ENCODE measurements at places on chromosomes 16 and 17.
A peak's percentile ranks its signal among the peaks of the same experiment; 100 is the strongest.

GRCh38 chr16:89099905-89100304 is 6.3 kb downstream of the ACSF3 start:
- DNase-seq = no peak

- DNase-seq = no peak
Measured at GRCh38 chr17:29640413-29640812, 17.7 kb upstream of the CORO6 start.

GRCh38 chr17:57534863-57535248 is 210.2 kb downstream of the CCDC182 start:
- no peak for DNase-seq

DNA sequence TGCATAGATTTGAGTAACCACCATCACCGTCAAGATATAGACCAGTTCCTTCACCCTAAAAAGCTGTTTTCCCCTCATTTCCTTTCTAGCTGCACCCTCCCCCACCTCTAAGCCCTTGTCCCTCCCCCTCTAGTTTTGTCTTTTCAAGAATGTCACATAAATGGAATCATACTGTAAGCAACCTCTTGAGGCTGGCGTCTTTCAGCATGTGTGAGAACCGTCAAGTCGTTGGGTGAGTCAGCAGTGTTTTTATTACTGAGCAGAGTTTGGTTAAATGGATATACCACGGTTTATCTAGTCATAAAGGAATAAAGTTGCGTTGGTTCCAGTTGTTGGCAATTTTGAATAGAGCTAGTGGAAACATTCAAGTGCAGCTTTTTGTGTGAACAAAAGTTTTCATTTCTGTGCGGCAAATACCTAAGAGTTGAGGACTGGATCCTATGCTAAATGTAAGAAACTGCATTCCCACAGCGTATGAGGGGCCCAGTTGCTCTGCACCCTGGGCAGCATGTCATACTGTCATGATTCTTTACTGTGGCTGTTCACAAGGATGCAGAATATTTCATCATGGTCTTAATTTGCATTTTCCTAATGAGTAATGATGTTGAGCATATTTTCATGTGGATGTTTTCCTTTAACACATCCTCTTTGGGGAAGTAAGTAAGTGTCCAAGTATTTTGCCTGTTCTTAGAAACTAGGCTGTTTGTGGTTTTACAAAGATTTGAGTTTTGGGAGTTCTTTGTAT is 264.3 kb downstream of the CPPED1 start:
- DNase-seq = peak; percentile 18

DNA sequence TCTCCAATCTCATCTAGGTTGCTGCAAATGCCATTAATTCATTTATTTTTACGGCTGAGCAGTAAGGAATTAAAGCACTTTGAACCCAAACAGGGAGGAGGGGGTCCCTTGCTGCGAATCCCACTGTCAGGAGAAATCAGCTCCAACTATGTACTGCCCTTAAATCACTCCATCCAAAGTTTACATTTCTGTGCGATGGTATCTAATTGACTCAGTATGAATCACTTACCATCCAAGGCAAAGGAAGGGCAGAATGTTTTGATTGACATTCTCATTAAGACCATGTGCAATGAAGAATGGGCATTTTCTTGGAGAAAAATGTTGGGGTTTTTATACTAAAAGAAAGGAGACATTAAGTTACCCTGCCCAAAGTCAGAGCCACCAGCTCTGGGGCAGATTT is 47.7 kb upstream of the XYLT1 start:
- DNase-seq = no peak

DNA sequence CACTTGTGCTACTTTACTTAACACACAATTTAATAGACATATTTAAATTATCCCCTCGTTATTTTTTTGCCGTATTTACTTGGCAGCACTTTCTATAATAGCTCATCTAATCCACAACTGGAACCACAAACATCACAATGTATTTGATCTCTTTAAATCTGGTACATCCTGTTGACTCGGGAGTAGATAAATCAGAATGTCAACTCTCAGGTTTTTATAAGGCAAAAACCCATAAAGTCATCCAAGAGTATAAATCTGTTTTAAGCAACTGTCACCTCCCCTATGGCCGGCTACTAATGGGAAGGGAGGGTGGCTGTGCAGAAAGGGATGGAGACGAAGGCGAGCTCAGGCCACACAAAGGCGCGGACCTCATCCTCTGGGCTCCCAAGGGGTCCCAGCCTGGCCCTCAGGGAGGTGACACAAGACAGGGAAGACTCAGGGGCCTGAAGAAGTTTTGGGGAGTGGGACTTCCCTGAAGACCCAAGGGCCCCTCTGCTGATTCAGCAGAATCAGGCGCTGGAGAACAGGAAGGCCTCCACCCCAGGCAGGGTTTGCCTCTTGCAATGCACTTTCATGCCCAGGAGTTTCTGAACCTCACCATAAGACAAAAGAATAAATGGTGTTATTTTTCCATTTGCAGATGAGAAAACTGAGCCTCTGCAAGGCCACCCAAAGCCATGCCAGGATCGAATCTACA is 122.5 kb downstream of the ZNF423 start:
- DNase-seq = no peak

- DNase-seq = no peak
Measured at GRCh38 chr17:65856865-65857264, 295.4 kb upstream of the AXIN2 start.

- DNase-seq = no peak
Measured at GRCh38 chr16:81551151-81551808, 106.7 kb downstream of the CMIP start.

DNA sequence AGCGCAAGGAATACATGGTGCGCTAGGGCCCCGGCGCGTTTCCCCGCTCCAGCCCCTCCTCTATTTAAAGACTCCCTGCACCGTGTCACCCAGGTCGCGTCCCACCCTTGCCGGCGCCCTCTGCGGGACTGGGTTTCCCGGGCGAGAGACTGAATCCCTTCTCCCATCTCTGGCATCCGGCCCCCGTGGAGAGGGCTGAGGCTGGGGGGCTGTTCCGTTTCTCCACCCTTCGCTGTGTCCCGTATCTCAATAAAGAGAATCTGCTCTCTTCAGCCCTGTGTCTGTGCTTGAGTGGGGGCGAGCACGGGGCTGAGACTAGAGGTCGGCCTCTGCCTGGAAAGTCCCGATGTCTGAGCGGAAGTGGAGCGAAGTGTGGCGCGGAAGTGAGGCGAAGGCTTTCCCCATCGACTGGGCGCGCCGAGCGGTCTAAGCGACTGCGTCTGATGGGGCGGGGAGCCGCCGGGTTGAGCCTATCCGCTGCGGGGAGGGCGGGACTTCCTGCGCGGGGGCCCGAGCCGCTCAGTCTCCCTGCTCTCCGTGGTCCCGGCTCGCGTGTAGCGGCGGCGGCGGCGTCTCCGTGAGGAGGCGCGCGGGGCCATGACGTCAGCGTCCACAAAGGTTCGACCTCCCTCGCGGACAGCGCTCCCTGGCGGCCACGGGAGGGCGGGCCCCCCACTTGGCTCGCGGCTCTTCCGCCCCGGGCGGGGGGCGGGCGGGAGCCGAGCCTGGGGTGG is 2.0 kb downstream of the RNASEK start:
- DNase-seq = peak; percentile 82

- DNase-seq = no peak
Measured at GRCh38 chr17:72387487-72387886, 266.7 kb downstream of the SOX9 start.

GRCh38 chr17:73427198-73427597 is 115.4 kb upstream of the CDC42EP4 start:
- DNase-seq = no peak

DNA sequence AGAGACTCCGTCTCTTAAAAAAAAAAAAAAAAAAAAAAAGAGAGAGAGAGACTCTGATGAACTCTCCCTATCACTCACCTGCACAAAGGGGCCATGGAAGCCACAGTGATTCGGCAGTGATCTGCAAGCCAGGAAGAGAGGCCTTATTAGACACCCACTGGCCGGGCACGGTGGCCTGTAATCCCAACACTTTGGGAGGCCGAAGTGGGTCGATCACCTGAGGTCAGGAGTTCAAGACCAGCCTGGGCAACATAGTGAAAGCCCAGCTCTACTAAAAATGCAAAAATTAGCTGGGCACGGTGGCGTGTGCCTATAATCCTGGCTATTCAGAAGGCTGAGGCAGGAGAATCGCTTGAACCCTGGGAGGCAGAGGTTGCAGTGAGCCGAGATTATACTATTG is 198.5 kb upstream of the WSCD1 start:
- DNase-seq = no peak

GRCh38 chr17:70857351-70857750 is 688.0 kb downstream of the KCNJ2 start:
- DNase-seq = no peak

- DNase-seq = peak; percentile 35
Measured at GRCh38 chr16:24815021-24815420, 30.7 kb upstream of the SLC5A11 start.

DNA sequence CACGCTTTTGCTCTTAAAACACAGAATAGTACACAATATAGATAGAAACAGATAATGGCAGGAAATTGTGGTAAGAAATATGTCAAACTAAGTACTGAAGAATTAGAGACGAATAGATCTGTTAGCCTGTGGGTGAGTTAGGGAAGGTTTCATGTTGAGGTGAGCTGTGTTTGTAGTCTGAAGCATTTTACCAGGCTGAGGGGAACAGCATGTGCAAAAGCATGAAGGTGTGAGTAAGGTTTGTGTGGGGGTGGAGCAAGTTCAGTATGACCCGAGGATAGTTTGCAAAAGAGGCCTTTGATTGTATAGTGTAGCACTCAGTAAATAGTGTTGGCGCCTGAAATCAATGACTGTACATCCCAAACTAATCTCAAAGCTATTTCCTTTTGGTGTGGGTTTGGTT is 13.8 kb downstream of the IGSF6 start:
- no peak for DNase-seq

DNA sequence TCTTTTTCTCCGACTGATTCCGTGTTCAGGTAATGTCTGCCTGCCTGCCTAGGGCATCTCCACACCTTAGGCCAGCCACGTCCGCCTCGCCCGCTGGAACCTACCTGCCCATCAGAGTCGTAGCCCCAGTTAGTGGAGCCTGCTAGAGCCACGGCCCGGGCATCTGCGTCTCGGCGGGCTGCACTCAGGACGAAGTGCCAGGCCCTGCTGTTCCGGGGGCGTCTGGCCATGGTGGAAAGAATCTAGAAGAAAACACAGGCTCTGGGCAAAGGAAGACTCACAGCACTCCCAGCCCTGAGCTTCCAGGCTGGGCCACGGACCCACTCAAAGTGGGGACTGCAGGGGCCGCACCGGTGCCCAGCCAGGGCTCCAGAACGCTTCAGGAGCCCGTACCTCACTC is 1.1 kb downstream of the SPSB3 start:
- no peak for DNase-seq

- DNase-seq = no peak
Measured at GRCh38 chr16:5381481-5381880, 283.9 kb upstream of the EEF2KMT start.

DNA sequence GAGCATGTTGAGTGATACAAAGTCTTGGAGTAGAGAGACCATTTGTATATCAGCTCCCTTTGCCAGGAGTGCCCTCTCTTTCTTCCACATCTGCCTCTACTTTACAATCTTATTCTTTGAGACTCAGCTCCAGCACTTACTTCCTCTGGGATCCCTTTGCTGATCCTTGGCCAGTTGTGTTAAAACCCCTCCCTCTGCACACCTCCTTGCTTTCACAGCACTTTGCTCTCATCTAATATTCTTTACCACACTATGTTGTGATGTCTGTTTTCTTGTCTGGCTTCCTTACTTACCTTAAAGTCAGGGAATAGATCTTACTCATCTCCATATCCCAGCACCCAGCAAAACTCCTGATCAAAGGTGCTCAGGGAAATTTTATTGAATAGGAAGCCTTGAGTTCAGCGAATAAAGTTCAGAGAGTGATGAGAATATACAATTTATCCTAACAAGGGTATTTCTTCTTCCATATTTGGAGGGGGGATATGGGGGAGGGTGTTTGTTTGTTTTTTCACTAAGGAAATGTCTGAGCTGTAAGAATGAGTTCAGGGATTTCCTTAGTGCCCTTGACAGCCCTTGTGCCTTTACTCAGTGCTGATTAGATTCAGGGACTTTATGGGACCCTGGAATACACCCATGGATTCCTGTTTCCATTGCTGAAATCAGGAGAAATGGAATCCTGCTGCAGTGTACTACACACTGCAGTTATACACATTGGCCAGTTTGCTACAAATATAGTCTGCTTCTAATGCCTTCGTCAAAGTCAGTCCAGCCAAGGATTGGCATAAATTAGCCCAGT is 32.0 kb downstream of the MRTFB start:
- no peak for DNase-seq

GRCh38 chr16:64058685-64059084 is 1063.2 kb downstream of the CDH11 start:
- DNase-seq = no peak

DNA sequence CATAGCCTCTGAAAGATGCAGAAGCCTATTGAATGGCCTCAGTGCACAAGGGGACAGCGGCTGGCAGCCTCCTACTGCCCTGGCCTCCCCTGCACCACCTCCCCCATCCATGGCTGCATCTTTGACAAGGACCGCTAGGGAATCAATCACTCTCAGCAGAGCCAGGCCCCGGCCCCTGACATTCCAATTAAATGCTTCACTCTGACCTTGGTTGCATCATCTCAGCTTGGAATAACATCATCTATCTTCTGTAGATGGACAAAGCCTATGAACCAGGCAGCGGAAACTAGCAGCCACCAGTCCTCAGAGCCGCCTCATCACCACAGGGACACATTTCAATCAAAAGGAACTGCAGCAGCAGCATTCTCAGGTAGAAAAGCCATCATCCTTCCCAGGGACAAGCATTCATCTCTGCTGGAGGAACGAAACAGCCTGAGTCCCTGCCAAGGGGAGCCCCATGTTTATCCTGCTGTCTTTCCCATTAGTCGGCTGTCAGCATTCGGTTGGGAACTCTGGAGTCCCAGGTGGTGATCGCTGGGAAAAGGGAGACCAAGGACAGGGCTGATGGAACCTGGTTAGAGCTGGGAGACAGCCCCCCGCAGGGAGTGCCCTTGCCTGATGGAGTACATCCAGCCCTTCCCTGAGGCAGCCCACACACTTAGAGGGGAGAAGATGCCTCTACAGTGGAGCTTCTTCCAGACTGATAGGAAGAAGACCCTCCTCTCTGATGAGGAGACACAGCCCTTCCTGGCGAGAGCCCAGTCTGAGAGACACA is 11.5 kb upstream of the TMEM132E start:
- DNase-seq = no peak

DNA sequence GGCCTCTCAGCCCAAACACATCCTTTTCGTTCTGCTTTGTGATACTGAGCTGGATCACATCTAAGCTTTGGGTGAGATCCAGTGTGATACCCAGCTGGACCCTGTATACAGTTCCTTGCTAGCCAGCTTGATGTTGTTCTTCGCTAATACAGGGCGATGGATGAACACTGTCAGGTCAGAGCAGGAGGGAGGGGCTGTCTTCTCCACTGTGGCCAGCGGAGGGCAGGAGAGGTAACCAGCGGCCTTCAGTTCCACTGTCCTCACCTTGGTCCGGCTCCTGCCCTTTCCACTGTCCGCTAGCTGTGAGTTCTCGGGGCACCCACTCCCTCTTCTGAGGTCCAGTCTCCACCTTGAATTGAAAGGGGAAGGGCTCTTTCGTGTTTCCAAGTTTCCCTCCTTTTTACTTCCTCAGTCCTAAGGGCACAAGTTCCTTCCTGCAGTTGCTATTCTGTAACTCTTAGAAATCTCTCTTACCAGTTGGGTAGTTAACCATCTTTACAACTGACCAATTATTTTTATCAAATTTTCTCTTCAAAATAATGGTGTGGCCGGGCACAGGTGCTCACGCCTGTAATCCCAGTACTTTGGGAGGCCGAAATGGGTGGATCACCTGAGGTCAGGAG is 3.0 kb upstream of the ZNF213 start:
- DNase-seq = peak; percentile 14

GRCh38 chr16:50393858-50394802 is 25.3 kb upstream of the BRD7 start:
- no peak for DNase-seq

- DNase-seq = peak; percentile 63
Measured at GRCh38 chr16:72474501-72475123, 302.7 kb upstream of the PMFBP1 start.
